ENCODE measurements at places on chromosomes 7 and 10.

DNA sequence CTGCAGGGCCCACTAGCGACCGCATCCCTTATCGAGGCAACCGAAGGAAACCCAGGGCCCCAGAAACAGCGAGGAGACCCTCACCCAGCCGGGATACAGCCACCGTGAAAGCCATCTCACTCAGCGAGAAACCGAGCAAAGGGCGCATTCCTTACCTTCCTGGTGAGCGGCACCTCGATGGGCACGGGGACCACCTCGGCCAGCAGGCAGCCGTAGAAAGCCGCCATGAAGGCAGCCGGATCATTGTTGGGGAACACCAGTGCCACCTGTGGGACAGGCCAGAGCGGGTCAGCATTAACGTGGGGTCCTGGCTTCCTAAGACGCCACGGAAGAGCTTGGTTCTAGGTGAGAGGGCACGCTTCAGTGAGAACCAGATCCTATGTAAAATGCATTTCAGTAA lies 263.7 kb downstream of the ZMYND11 start:
- H3K27me3 ChIP-seq, result no peaks in the 10 kb centered on the region
- peaks cover 2% of the 10 kb centered on the region for H3K4me1 ChIP-seq
- no peak overlapping the region for H3K4me3 ChIP-seq
- H3K27ac ChIP-seq, result no peak overlapping the region
- H3K36me3 ChIP-seq, result peaks cover 3% of the 10 kb centered on the region

DNA sequence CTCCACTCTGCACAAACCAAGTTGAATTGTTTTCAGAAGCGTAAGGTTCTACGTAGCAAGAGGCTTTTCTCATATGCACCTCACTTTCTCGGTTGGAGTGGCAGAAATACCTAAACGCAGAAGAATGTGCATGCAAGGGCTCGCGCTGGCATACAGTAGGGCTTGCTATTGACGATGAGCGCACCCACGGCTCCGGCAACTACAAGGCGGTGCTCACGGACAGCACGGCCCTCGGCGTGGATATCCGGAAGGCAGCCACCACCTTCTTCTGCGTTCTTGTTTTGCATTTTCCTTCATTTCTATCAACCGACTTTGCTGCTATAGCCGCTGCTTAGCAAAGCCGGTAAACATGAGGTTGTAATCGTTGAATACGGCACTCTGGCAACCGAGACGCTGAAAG lies 51.1 kb upstream of the UBE3C start:
- H3K4me3 ChIP-seq, result no peak overlapping the region
- no peaks in the 10 kb centered on the region for H3K4me1 ChIP-seq
- H3K27ac ChIP-seq, result no peak overlapping the region
- H3K27me3 ChIP-seq, result peaks cover 4% of the 10 kb centered on the region
- H3K36me3 ChIP-seq, result no peaks in the 10 kb centered on the region

- peaks cover 30% of the 10 kb centered on the region for H3K36me3 ChIP-seq
- no peaks in the 10 kb centered on the region for H3K27me3 ChIP-seq
- DNase-seq, result no peak
- peak overlapping the region; percentile 68 for H3K27ac ChIP-seq
These were observed 23.0 kb upstream of the FAM133B start for GRCh38 chr7:92613214-92613613.

GRCh38 chr10:63720072-63720537 lies 198.9 kb downstream of the REEP3 start:
- no peak for DNase-seq
- H3K4me3 ChIP-seq, result peak overlapping the region; percentile 28
- peaks cover 45% of the 10 kb centered on the region for H3K4me1 ChIP-seq
- H3K27me3 ChIP-seq, result peaks cover 2% of the 10 kb centered on the region
- H3K36me3 ChIP-seq, result no peaks in the 10 kb centered on the region

GRCh38 chr10:101968286-101968939 lies 87.6 kb downstream of the ARMH3 start:
- H3K4me3 ChIP-seq, result no peak overlapping the region
- no peak for DNase-seq
- no peaks in the 10 kb centered on the region for H3K27me3 ChIP-seq
- H3K36me3 ChIP-seq, result peaks cover 39% of the 10 kb centered on the region

- peaks cover 2% of the 10 kb centered on the region for H3K36me3 ChIP-seq
- H3K27me3 ChIP-seq, result peaks cover 16% of the 10 kb centered on the region
- H3K27ac ChIP-seq, result no peak overlapping the region
- H3K4me1 ChIP-seq, result no peaks in the 10 kb centered on the region
- no peak for DNase-seq
These were observed 25.2 kb upstream of the LSM8 start for GRCh38 chr7:118158766-118159165.
